ENCODE measurements at places on chromosomes 2 and 18. TPM values are rescaled to one million over a fixed set of nuclear protein-coding genes. Genes with fewer than 3 reads are reported as not detected.

GRCh38 chr2:161947406-161947805 is 126.6 kb downstream of the DPP4 start:
- no peak for DNase-seq

- DNase-seq: no peak
These were observed 204.8 kb upstream of the HS6ST1 start for GRCh38 chr2:128523457-128523856.

DNA sequence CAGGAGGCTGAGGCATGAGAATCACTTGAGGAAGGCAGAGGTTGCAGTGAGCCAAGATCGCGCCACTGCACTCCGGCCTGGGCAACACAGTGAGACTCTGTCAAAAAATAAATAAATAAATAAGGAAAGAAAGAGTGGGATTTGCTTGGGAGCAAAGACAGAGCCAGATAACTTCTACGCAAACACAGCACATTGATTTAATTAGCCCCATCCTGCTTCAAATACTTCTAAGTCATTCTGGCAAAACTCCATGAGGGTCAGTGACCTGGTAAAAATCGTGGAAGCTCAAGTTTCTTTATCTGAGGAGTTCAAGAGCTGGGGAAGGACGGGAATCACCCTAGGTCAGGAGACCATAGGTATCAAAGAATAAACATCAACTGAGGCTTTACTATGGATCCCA is 70.6 kb upstream of the TCF7L1 start:
- no peak for DNase-seq

The G6PC2 gene
- not detected for total RNA-seq

The TBR1 gene
- total RNA-seq: not detected

The THSD7B gene
- 12.7 TPM for total RNA-seq
